T-helper 1 cell treated with Interleukin-12 subunit alpha and Interleukin-12 subunit beta and Interleukin-4 antibody, amounts not matched to agents 30 ng/mL and 1 ng/mL, for 36 hours (primary cell): ENCODE measurements at places on chromosomes 7 and 10. TPM values are rescaled to one million over a fixed set of nuclear protein-coding genes. Genes with fewer than 3 reads are reported as not detected.

FAM131B gene
- 0.37 TPM in 2 replicates for total RNA-seq

COL17A1 gene
- total RNA-seq = not detected in 2 replicates

LLCFC1 gene
- not detected in 2 replicates for total RNA-seq

CNOT4 gene
- total RNA-seq = 26.0 and 27.3 TPM in 2 replicates

AMPH gene
- total RNA-seq = not detected in 2 replicates

PRF1 gene
- total RNA-seq = 129 and 132 TPM in 2 replicates

FZD1 gene
- 0.68 and 0.76 TPM in 2 replicates for total RNA-seq

LRRC27 gene
- 3.1 and 5.7 TPM in 2 replicates for total RNA-seq

GLCCI1 gene
- 21.4 and 28.8 TPM in 2 replicates for total RNA-seq

FAM107B gene
- total RNA-seq = 210 and 220 TPM in 2 replicates

SBDS gene
- 41.6 and 42.4 TPM in 2 replicates for total RNA-seq

ANKRD7 gene
- not detected in 2 replicates for total RNA-seq

CHRM2 gene
- not detected in 2 replicates for total RNA-seq
